Endodermal cell (in vitro differentiated cells): ENCODE measurements at places on chromosomes 13 and 19.

GRCh38 chr13:44853641-44854040 lies 135.6 kb downstream of the NUFIP1 start:
- H3K27ac ChIP-seq, result no peak overlapping the region
- H3K4me3 ChIP-seq, result peak overlapping the region; percentile 47
- H3K27me3 ChIP-seq, result no peaks in the 10 kb centered on the region
- no peaks in the 10 kb centered on the region for H3K36me3 ChIP-seq

GRCh38 chr13:46032341-46032740 lies 20.2 kb downstream of the ZC3H13 start:
- no peaks in the 10 kb centered on the region for H3K27me3 ChIP-seq
- DNase-seq, result no peak
- H3K27ac ChIP-seq, result no peak overlapping the region

DNA sequence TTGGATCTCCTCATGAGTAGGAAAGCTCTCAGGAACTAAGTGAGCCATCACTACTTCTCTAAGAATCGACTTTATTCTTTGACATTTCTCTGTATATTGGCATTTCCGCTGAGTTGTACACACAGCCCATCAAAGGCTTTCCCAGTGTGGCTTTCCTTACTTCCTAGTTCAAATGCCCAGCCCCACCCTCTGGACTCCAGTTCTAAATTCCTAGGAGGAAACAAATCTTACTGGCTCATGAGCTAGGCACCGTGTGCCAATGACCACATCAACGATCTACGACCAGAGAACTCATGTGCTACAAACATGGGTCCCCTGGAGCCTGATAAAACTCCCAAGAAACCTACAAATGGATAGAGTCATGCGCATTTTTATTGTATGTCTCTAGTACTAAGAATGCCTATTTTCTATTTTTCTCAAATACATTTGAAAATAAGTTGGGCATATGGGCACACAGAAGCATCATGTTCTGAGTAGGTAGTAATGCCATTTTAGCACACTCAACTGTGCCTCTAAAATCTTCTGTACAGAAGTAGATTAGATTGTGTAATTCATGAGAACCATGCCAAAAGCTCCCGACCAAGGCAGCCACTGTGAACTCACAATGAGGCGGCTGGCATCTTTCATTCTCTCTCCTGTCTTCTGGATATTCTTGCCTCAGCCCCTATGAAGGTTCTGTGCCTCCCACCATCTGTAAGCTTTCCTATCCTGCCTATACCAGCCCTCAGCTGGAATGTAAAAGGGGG lies 10.5 kb upstream of the RAP2A start:
- no peak for DNase-seq
- no peaks in the 10 kb centered on the region for H3K36me3 ChIP-seq
- no peaks in the 10 kb centered on the region for H3K27me3 ChIP-seq
- H3K27ac ChIP-seq, result no peak overlapping the region
- H3K4me3 ChIP-seq, result no peak overlapping the region

GRCh38 chr19:2291185-2291751 lies 9.3 kb upstream of the PEAK3 start:
- DNase-seq, result peak; percentile 90
- no peaks in the 10 kb centered on the region for H3K4me1 ChIP-seq
- no peaks in the 10 kb centered on the region for H3K36me3 ChIP-seq
- no peak overlapping the region for H3K4me3 ChIP-seq
- peaks cover 100% of the 10 kb centered on the region for H3K27me3 ChIP-seq

- H3K4me3 ChIP-seq, result peak overlapping the region; percentile 99
- DNase-seq, result peak; percentile 56
- no peaks in the 10 kb centered on the region for H3K4me1 ChIP-seq
Observed at GRCh38 chr13:80337288-80338081, 3.4 kb downstream of the SPRY2 start.

GRCh38 chr19:1105873-1106840 lies 2.4 kb downstream of the GPX4 start:
- H3K4me3 ChIP-seq, result no peak overlapping the region
- H3K27ac ChIP-seq, result no peak overlapping the region
- H3K4me1 ChIP-seq, result peaks cover 5% of the 10 kb centered on the region
- H3K36me3 ChIP-seq, result peaks cover 21% of the 10 kb centered on the region
- no peaks in the 10 kb centered on the region for H3K27me3 ChIP-seq

GRCh38 chr13:25466880-25467279 lies 95.1 kb downstream of the ATP8A2 start:
- H3K36me3 ChIP-seq, result no peaks in the 10 kb centered on the region
- no peaks in the 10 kb centered on the region for H3K4me1 ChIP-seq
- peaks cover 32% of the 10 kb centered on the region for H3K27me3 ChIP-seq
- H3K27ac ChIP-seq, result no peak overlapping the region
- no peak overlapping the region for H3K4me3 ChIP-seq
- DNase-seq, result peak; percentile 54

- no peaks in the 10 kb centered on the region for H3K27me3 ChIP-seq
- no peaks in the 10 kb centered on the region for H3K4me1 ChIP-seq
- no peak for DNase-seq
- no peak overlapping the region for H3K27ac ChIP-seq
Observed at GRCh38 chr19:31659897-31660210, 310.6 kb upstream of the TSHZ3 start.

DNA sequence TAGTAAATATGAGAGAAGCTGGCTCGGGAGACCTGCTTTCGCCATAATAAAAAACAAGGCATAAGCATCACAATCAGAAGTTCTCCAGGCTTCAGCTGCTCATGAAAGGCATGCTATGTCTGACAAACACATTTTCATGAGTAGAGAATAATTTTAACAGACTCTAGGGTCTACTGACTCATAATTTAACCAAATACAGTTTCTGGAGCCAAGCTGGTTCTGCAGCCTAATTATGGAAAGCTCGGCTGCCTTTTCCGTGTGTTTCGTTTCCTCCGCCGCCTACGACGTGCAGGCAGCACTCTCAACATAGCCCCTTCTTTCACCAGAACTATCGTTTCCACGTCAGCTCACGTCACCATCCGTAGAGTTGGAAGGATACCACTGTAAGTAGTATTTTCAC lies 5.7 kb downstream of the MCF2L start:
- H3K36me3 ChIP-seq, result no peaks in the 10 kb centered on the region
- no peak overlapping the region for H3K27ac ChIP-seq
- H3K4me1 ChIP-seq, result peaks cover 5% of the 10 kb centered on the region
- H3K27me3 ChIP-seq, result no peaks in the 10 kb centered on the region
- no peak for DNase-seq

- H3K36me3 ChIP-seq, result no peaks in the 10 kb centered on the region
- DNase-seq, result no peak
- no peak overlapping the region for H3K27ac ChIP-seq
Observed at GRCh38 chr13:44401577-44401976, 28.0 kb downstream of the SERP2 start.

DNA sequence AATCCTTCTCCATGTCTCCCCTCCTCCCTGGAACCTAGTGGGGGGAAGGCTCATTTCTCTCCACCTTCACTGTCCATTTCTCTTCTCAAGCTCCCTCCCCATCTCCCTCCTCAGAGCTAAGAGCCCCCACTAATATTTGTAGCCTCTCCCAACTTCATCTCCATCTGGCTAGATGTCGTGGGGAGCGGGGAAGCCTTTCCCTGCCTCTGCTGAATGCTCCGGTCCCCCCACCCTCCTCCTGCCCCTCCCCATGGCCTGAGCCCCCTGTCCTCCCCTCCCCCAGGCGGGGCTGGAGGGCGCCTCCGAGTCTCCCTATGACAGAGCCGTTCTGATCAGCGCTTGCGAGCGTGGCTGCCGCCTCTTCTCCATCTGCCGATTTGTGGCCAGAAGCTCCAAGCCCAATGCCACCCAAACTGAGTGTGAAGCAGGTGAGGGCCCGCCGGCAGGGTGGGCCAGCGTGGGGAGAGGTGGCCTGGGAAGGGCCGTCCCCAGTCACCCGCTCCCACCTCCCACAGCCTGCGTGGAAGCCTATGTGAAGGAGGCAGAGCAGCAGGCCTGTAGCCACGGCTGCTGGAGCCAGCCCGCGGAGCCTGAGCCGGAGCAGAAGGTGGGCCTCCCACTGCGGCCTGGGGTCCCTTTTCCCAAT lies 1.0 kb downstream of the TMEM59L start:
- H3K4me3 ChIP-seq, result no peak overlapping the region
- H3K27me3 ChIP-seq, result peaks cover 74% of the 10 kb centered on the region
- H3K27ac ChIP-seq, result no peak overlapping the region
- peak; percentile 62 for DNase-seq
- H3K36me3 ChIP-seq, result no peaks in the 10 kb centered on the region

- H3K27me3 ChIP-seq, result peaks cover 10% of the 10 kb centered on the region
- H3K36me3 ChIP-seq, result no peaks in the 10 kb centered on the region
- DNase-seq, result no peak
Observed at GRCh38 chr19:2724148-2724557, 3.0 kb upstream of the DIRAS1 start.

GRCh38 chr13:25375727-25376358 lies 4.1 kb downstream of the ATP8A2 start:
- peaks cover 42% of the 10 kb centered on the region for H3K27me3 ChIP-seq
- no peaks in the 10 kb centered on the region for H3K36me3 ChIP-seq
- peaks cover 3% of the 10 kb centered on the region for H3K4me1 ChIP-seq
- H3K4me3 ChIP-seq, result no peak overlapping the region
- H3K27ac ChIP-seq, result no peak overlapping the region
- DNase-seq, result peak; percentile 76

DNA sequence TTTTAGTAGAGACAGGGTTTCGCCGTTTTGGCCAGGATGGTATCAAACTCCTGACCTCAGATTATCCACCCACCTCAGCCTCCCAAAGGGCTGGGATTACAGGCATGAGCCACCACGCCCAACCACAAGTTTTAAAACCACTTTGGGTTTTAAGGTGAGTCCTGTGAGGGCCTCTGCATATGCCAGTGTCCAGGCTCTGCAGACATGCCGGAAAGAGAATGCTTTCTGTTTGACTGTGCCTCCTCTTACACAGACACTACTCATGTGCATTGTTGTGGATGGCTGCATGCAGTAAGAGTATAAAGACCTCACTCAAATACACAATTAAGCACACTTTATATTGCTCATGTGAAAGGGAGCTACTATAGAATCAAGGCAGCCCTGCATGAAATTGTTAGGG lies 20.8 kb upstream of the SLC25A30 start:
- H3K27ac ChIP-seq, result no peak overlapping the region
- peaks cover 3% of the 10 kb centered on the region for H3K4me1 ChIP-seq
- no peaks in the 10 kb centered on the region for H3K36me3 ChIP-seq
- no peak overlapping the region for H3K4me3 ChIP-seq
- no peak for DNase-seq
- H3K27me3 ChIP-seq, result no peaks in the 10 kb centered on the region

- no peak overlapping the region for H3K4me3 ChIP-seq
- H3K27me3 ChIP-seq, result no peaks in the 10 kb centered on the region
- no peak for DNase-seq
Observed at GRCh38 chr13:20053016-20053415, 94.5 kb downstream of the ZMYM2 start.

- H3K4me1 ChIP-seq, result no peaks in the 10 kb centered on the region
- H3K4me3 ChIP-seq, result no peak overlapping the region
- H3K27ac ChIP-seq, result no peak overlapping the region
- H3K27me3 ChIP-seq, result no peaks in the 10 kb centered on the region
Observed at GRCh38 chr13:101556676-101557123, 104.2 kb downstream of the ITGBL1 start.

DNA sequence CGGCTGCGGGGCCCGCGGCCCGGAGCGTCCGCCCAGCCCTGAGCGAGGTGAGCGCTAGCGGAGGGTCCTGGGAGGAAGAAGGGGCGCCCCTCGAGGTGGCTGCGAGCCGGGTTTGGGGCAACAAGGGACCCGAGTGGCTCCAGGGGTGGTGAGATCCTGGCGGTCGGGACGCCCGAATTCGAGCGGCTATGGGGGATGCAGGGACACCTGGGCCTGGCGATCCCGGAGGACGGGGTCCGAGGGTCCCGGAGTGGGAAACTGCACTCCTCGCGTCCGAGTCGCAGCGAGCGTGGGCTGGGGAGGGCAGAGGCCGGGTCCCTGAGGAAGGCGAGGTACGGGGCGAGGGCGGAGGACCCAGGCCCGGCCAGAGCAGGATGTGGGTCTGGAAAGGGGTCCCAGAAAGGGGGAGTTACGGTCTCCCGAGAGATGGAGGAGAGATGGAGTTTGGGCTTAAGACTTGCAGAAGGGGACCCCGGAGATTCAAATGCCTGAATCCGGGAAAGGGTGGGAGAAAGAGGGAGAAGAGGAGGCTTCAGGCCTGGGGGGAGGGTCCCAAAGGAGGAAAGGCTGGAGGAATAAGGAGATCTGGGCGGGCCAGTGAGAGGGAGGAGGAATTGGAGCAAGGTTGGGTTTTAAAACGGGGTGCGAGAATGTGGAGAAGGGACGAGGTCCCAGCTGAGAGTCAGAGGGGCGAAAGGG lies 542 bp downstream of the CACNG7 start:
- H3K36me3 ChIP-seq, result no peaks in the 10 kb centered on the region
- H3K4me1 ChIP-seq, result no peaks in the 10 kb centered on the region
- DNase-seq, result peak; percentile 68
- H3K27ac ChIP-seq, result no peak overlapping the region
- H3K27me3 ChIP-seq, result peaks cover 77% of the 10 kb centered on the region

DNA sequence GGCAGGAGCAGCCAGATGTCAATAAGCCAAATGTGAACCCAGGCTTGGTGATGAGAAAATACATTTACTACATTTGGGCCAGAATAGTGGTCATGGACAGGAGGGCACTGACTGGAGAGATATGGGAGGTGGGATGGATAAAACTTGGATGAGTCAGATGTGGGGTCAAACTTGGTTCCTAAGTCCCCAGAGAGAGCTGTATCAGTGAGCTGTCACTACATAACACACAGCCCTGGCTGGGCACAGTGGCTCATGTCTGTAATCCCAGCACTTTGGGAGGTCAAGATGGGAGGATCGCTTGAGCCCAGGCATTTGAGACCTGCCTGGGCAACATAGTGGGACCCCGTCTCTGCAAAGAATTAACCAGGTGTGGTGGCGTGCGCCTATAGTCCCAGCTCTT lies 51.6 kb upstream of the EHD2 start:
- no peak for DNase-seq
- peaks cover 7% of the 10 kb centered on the region for H3K36me3 ChIP-seq
- H3K27me3 ChIP-seq, result no peaks in the 10 kb centered on the region
- no peaks in the 10 kb centered on the region for H3K4me1 ChIP-seq
- H3K4me3 ChIP-seq, result no peak overlapping the region
- H3K27ac ChIP-seq, result no peak overlapping the region

- no peaks in the 10 kb centered on the region for H3K4me1 ChIP-seq
- H3K27me3 ChIP-seq, result no peaks in the 10 kb centered on the region
- no peak overlapping the region for H3K27ac ChIP-seq
- no peak overlapping the region for H3K4me3 ChIP-seq
- no peak for DNase-seq
Observed at GRCh38 chr13:110448677-110449076, 112.8 kb downstream of the RAB20 start.

DNA sequence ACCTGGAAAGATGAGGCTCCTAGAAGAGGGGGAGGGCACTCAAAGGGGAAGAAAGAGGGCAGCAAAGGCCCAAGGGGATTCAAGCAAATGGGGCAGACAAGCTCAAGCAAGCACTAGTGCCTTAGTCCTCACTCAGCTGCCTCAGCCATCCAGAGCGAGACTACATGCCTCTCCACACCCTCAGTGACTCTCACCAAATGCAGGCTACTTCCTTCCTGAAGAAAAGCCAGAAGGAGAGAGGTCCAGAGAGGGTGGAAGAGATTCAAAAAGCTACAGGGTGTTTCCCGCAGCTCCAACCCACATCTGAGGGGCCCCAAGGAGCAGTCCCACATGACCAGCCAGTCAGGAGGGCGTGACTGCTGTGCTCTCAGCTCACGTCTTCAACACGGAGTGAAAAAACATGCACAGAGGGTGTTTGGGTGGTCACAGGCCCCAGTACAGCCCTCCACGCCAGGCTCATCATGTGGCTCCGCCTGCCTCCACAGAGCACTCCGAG lies 40.5 kb downstream of the MIPEP start:
- H3K36me3 ChIP-seq, result no peaks in the 10 kb centered on the region
- no peak overlapping the region for H3K27ac ChIP-seq
- H3K4me3 ChIP-seq, result no peak overlapping the region

- DNase-seq, result no peak
- no peak overlapping the region for H3K4me3 ChIP-seq
- peaks cover 3% of the 10 kb centered on the region for H3K4me1 ChIP-seq
- H3K27me3 ChIP-seq, result peaks cover 41% of the 10 kb centered on the region
- H3K36me3 ChIP-seq, result no peaks in the 10 kb centered on the region
- no peak overlapping the region for H3K27ac ChIP-seq
Observed at GRCh38 chr13:24741791-24742190, 22.2 kb upstream of the RNF17 start.
